ENCODE measurements at places on chromosomes 2 and 18.

DNA sequence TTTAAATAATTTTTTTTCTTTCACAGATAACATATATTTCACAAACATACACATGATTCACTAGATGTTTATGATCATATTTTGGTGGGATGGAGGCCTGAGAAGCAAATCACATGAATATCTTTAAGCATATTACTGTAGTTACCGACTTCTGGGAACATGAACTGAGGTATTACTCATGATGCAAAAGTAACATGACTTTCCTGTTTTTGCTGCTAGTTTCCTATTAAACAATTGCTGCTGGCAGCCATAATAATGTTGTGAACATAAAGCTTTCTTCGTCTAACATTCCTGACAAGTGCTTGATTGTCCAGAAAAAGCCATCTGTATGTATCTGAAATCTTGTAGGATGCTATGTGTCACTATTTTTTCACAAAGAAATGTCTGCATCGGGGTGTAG, 145.4 kb downstream of the MTX2 start:
- no peak for DNase-seq

GRCh38 chr2:196262606-196263005, 91.2 kb upstream of the STK17B start:
- DNase-seq: no peak

DNA sequence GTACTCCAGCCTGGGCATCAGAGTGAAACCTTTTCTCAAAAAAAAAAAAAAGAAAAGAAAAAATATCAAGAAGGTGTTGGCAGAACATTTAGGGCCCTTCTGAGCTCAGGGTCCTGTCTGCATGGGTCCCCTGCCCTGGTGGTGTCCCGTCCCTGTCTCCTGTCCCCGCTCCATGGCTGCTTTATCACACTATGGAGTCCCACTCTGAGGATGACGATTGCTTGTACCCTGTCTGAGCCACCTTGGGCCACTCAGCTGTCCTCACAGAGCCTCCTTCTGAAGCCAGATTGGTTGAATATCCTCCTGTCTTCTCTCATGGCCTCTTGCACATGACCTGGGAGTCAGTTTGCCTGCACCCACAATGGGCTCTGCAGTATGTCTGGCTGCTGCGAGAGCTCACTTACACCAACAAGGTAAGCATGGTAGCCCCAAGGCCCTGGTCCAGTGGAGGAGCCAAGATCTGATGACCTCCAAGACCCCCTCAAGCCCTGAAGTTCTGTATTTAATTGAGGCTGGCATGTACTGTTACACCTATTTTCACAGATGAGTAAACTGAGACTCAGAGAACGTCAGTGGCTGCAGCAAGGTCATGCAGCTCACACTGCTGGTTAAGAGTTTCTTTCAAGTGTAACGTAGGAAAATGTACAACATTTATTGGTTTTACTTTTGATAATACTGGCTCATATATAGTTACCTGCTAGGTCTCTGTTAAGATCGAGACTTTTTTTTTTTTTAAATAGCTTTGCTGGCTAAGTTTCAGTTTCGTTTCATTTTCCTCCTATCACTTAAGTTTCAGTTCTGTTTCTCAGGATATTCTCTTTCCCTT, 16.9 kb upstream of the ZCCHC2 start:
- DNase-seq: no peak

- DNase-seq: no peak
These were observed 50.2 kb upstream of the MRPL33 start for GRCh38 chr2:27721335-27721734.

GRCh38 chr2:24435391-24436316, 55.4 kb upstream of the NCOA1 start:
- DNase-seq: no peak

- no peak for DNase-seq
These were observed 297.6 kb upstream of the NRXN1 start for GRCh38 chr2:51329512-51329911.
